Mesenchymal stem cell (in vitro differentiated cells and primary cell): ENCODE measurements at places on chromosomes 1 and 21.
A peak's percentile ranks its signal among the peaks of the same experiment; 100 is the strongest.

GRCh38 chr1:184463680-184464079 lies 76.9 kb downstream of the C1orf21 start:
- no peak for DNase-seq

- no peak for DNase-seq
Measured at GRCh38 chr1:246691622-246692495, 32.4 kb upstream of the SCCPDH start.

- no peak for DNase-seq
Measured at GRCh38 chr1:240287722-240288121, 196.0 kb downstream of the FMN2 start.

GRCh38 chr1:242754125-242754524 lies 229.6 kb upstream of the PLD5 start:
- no peak for DNase-seq

DNA sequence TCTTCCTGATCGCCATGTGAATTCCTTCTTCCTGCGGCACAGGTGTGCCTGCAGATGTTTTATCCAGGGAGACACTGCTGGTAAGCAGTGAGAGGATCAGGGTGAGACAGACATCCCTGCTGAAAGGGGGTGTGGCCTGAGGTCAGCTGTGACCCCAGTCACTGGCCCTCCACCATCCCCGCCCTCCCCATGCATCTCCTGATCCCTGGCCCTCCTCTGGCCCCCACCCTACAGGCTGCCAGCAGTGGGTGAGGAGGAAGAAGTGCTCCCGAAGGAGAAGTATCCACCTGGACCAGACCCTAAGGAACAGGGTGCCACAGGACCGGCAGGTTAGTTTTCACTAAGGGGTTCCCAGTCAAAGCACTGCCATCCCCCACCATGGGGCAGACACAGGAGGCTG lies 85.3 kb downstream of the GLIS1 start:
- no peak for DNase-seq

DNA sequence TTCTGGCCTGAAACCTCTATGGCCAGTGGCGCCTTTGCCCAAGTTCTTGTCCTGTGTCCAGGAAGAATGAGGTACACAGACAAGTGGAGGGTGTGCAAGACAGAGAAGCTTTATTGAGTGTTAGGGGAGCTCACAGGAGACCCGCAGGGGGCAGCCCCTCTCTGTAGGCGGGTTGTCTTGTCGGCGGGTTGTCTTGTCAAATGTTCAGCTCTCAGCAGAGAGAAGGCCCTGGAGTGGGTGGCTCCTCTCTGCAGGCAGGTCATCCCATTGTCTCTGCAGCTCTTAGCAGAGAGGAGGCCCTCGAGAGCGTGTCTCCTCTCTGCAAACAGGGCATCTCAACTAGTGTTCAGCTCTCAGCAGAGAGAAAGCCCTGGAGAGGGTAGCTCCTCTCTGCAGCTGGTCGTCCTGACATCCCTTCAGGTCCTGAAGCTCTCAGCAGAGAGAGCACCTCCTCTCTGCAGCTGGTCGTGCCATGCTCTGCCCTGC lies 11.0 kb downstream of the COL6A2 start:
- no peak for DNase-seq

GRCh38 chr1:27872802-27873551 lies 633 bp downstream of the THEMIS2 start:
- peak; percentile 23 for DNase-seq

- no peak for DNase-seq
Measured at GRCh38 chr21:45947296-45947695, 34.3 kb upstream of the COL6A1 start.

DNA sequence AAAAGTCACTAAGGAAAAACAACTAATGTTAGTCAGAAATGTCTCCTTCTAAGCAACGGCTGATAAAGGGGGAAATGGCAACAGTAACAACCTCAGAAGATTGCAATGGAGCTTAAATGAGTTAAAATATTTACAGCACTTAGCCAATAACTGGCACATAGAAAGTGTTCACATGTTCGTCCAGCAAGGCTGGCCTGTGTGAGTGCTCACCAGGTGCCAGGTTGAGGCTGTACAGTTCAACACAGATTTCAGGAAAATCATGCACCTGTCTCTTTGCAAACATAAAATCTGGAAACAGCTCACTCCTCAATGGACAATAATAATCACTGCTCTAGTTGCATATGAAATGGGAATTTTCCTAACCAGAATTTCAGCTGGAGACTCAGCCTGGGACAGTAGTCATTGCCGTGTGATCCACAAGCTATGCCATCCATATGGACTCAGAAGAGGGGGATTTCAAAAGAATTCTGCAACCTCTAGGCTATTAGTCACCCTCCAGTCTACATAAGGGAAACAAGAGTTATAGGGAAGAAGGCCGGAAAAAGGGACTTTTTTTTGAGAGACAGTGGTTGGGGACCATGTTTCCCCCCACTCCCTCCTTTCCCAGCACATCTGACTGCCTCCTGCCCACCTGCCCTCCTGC lies 68.6 kb downstream of the SYDE2 start:
- DNase-seq: peak; percentile 48

DNA sequence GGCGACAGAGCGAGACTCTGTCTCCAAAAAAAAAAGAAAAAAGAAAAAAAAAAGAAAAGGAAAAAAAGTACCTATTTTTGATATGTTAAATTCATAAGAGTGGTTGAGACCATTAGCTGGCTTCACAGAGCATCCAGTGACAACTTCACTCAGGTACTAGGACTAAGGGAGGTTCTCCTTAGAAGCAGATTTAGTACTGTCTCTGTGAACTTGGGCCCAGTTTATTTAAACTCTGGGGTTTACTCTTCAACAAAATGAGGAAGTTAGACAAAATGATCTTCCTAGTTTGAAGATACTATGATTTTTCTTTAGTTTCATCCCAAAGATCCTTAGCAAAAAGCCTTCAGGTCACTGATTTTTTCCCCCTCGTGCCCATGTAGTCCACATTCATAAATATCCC lies 21.2 kb downstream of the MACO1 start:
- no peak for DNase-seq
